Type B pancreatic cell (in vitro differentiated cells): ENCODE measurements at places on chromosomes 7 and 10. TPM values are rescaled to one million over a fixed set of nuclear protein-coding genes. Genes with fewer than 3 reads are reported as not detected.
A peak's percentile ranks its signal among the peaks of the same experiment; 100 is the strongest.

GPR26 gene
- total RNA-seq = 0.14 and 1.8 TPM in 2 replicates

DNA sequence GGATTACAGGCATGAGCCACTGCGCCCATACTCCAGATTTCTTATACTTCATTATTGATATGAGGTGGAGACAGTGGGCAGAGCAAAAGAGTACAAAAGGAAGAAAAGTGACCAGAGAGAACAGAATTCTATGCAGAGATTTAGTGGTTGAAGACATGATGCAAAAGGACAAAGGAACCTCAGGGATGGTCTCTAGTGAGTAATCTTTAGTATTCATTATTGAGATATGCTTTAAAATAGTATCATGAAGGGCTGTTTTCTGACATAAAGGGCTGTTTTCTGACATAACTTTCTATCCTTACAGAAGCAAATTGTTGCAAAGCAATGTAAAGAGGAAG, 81.2 kb upstream of the OIT3 start:
- H3K4me3 ChIP-seq = peak overlapping the region; percentile 2
- no peaks in the 10 kb centered on the region for H3K36me3 ChIP-seq
- peak overlapping the region; percentile 64 for H3K27ac ChIP-seq
- no peak for DNase-seq

- DNase-seq = no peak
- peak within 1 kb of the TSS; percentile 88 for H3K4me3 ChIP-seq
- H3K4me1 ChIP-seq = peaks cover 16% of the 10 kb centered on the region
Measured at GRCh38 chr10:89391907-89392756, at the start of gene IFIT1. Gene IFIT1 (plus strand): TSS chr10:89392623. CDS start chr10:89392713, 90 bp downstream.

PLAC9 gene
- total RNA-seq = 8.2 TPM in 1 of 2 replicates, not detected in the other

KIAA1549 gene
- 14.0 and 24.4 TPM in 2 replicates for total RNA-seq
